ENCODE measurements at places on chromosomes 1 and 21.
A peak's percentile ranks its signal among the peaks of the same experiment; 100 is the strongest.

DNA sequence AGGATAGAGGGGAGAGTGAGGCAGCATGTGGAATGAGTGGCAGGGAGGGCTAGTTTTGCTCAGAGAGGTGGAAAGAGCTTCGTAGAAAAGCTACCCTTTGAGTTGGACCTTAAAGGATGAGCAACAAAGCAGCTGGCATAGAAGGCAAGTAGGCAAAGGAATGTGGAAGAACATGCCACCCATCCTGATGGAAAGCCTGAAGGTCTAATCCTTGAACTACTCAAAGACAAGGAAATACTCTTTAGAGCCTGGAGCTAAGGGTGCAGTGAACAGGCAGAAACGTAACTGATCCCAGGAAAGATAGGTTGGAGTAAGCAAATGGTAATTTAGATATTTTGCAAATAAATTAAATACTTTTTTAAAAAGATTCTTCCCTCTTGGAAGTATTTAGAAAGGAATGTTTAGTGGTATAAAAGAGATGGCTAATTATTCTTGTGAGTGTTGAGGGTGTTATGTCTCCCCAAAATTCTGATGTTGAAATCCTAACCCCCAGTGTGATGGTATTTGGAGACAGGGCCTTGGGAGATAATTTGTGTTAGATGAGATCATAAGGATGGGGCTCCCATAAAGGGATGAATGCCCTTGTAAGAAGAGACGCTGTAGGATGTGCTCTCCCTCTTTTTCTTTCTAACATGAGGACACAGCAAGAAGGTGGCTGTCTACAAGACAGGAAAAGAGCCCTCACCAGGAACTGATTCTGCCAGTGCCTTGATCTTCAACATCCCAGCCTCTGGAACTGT lies 308.1 kb upstream of the RUNX1 start:
- no peak for DNase-seq

GRCh38 chr1:22920026-22920733 lies 52.5 kb downstream of the LACTBL1 start:
- DNase-seq = no peak

- no peak for DNase-seq
These were observed 171.6 kb downstream of the S1PR1 start for GRCh38 chr1:101408212-101409042.

- DNase-seq = peak; percentile 23
These were observed 89.9 kb upstream of the SSX2IP start for GRCh38 chr1:84780000-84780716.

DNA sequence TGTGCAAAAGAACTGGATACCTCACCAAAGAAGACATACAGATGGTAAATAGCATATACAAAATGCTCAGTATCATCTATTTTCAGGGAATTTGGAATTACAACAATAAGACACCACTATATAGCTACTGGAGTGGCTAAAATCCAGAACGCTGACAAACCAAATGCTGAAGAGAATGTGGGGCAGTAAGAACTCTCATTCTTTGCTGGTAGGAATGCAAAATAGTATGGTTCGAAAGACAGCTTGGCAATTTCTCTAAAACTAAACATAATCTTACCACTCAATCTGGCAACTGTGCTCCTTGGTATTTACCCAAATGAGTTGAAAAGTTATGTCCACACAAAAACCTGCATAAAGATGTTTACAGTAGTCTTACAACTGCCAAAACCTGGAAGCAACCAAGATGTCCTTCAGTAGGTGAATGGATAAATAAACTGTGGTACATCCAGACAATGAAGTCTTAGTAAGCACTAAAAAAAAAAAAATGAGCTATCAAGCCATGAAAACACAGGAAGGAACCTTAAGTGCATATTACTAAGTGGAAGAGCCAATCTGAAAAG lies 26.5 kb downstream of the TARBP1 start:
- DNase-seq = no peak

GRCh38 chr1:89939693-89940438 lies 55.0 kb upstream of the ZNF326 start:
- DNase-seq = peak; percentile 88

GRCh38 chr1:175841738-175842187 lies 98.4 kb upstream of the TNR start:
- no peak for DNase-seq

- DNase-seq = peak; percentile 89
These were observed 24.8 kb upstream of the THEM4 start for GRCh38 chr1:151934048-151934493.

DNA sequence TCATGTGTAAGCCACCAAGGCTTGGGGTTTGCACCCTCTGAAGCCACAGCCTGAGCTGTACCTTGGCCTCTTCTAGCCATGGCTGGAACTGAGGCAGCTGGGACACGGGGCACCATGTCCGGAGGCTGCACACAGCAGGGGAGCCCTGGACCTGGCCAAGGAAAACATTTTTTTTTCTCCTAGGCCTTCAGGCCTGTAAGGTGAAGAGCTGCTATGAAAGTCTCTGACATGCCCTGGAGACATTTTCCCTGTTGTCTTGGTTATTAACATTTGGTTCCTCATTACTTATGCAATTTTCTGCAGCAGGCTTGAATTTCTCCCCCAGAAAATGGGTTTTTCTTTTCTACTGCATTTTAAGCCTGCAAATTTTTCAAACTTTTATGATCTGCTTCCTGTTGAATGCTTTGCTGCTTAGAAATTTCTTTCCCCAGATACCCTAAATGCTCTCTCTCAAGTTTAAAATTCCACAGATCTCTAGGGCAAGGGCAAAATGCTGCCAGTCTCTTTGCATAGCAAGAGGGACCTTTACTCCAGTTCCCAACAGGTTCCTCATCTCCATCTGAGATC lies 295.8 kb downstream of the LTN1 start:
- DNase-seq = no peak

GRCh38 chr1:230825761-230826160 lies 42.6 kb downstream of the C1orf198 start:
- DNase-seq = no peak

GRCh38 chr1:113291777-113292602 lies 98.3 kb upstream of the MAGI3 start:
- DNase-seq = no peak

Measured in SK-MEL-5 (cell line).